Activated effector memory CD4-positive, alpha-beta T cell treated with Interleukin-2 at 50 U/mL for 16 hours (primary cell): ENCODE measurements at places on chromosomes 6 and 20.

DNA sequence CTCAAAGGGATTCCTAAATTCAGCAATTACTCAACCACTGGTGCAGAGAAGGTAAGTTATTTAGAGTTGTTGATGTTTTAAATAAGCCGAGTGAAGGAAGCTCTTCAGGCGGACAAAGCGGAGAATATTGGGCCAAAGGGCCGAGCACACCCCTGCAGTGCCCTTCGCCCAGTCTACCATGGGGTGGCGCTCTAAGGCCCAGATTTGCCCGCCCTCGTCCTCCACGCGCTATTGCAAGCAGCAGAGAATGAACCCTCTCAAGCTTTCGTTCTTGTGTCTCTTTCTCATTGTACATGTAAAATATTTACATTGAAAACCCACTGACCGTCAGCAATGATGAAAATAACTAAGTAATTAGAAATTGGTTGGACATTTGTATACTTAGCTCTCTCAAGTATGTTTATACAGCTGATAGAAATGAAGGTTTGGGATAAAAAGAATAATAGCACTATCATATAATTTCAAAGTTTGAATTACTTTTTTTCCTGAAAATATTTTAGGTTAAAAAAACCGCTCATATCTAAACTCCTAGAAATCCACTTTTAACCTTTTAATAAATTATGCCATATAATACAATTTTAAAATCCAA lies 195.0 kb upstream of the CEP162 start:
- DNase-seq, result no peak

DNA sequence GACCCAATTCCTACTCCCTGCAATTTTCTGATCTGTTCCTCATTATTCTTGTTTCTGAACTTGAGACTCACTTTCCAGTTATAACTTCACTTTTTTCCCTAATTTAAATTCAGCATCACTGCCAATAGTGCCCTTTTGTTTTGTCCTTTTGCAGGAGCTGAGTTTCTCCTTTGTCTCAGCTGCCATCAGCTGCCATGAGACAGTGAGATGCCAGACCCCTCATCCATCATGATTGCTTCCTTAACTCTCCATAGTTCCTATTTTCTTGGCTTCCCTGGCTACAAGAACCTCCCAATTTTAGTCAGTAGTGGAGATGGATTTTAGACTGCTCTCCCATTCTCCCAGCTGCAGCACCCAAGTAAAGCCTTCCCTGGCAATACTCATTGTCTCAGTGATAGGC lies 518.1 kb downstream of the HDGFL1 start:
- no peak for DNase-seq

DNA sequence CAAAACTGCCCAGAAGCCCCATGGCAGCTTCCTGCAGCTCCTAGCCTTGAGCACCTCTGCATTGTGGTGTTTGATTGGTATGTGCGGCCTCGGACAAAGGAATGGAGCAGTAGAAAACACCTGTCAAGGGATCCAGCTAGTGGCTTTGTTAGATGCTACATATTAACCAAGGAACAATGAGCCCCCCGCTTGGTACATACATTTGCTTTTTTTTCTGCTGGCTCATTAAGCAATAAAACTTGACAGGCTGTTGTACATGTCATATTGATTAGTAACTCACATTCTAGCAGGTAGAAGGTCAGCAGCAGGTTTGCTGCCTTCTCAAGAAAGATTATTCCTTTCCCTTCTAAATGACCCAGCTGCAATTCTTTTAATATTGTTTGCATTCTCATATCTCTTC lies 937 bp downstream of the SPACA1 start:
- DNase-seq, result no peak

GRCh38 chr6:91412532-91412931 lies 825.7 kb upstream of the MAP3K7 start:
- DNase-seq, result no peak

DNA sequence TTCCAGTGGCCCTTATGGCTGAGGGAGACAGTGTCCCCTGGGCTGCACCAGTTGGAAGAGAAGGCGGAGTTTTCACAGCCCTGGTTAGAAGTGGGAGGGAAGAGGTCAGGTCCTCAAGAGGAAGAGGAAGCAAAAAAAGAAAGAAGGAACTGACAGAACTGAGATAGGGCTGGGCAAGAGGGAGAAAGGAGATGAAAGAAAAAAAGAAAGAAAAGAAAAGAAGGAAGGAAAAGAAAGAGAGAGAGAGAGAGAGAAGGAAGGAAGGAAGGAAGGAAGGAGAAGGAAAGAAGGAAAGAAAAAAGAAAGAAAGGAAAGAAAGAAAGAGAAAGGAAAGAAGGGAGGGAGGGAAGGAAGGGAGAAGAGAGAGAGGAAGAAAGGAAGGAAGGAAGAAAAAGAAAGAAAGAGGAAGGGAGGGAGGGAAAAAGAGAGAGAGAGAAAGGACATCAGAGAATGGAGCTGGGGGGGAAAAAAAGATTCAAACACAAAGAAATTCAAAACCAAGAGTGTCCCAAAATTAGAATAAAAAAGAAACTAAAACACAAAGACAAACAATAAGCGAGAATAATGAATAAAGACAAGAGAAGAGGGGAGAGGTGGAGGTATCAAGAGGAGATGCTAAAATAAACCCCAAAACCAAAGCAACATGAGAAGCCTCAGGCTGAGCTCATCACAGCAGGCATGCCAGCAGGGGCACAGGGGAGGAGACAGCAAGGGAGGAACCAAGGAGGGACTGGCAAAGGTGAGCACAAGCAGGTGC lies 5.3 kb upstream of the FUCA2 start:
- no peak for DNase-seq

DNA sequence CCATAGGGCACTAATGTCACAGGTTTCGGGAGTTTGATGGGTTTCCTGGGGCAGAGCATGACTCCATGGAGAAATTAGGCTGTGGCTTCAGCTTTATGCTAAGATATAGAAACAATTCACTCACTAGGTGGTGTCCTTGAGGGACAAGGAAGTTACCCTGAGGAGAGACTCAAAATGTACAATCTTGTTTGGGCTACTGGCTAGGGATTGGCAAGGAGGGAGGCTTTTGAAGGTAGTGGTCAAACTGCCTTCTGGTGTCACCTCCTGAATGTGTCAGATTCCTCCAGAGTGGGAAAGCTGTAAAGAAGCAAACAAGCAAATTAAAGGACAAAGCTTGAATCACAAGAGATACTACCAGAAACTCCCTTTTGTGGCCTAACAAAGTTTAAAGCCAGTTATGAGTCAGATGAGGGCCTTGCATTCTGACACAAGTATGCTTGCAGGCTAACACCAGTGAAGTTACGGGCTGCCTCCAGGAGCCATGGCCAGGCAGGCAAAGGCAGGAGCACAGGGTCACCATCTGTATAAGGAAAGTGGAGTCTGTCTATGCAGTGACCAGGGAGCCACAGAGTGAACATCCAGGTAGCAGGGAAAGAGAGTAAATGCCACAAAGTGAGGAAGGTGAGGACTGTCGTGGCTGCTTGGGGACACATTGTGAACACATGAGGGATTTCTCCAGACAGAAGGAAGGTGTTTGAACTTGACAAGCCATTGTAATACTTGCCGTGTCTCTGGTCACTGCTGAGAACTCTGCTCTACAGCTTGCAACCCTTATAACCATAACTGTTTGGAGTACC lies 107.7 kb upstream of the DTNBP1 start:
- no peak for DNase-seq
